ENCODE measurements at places on chromosomes 12 and 14.

DNA sequence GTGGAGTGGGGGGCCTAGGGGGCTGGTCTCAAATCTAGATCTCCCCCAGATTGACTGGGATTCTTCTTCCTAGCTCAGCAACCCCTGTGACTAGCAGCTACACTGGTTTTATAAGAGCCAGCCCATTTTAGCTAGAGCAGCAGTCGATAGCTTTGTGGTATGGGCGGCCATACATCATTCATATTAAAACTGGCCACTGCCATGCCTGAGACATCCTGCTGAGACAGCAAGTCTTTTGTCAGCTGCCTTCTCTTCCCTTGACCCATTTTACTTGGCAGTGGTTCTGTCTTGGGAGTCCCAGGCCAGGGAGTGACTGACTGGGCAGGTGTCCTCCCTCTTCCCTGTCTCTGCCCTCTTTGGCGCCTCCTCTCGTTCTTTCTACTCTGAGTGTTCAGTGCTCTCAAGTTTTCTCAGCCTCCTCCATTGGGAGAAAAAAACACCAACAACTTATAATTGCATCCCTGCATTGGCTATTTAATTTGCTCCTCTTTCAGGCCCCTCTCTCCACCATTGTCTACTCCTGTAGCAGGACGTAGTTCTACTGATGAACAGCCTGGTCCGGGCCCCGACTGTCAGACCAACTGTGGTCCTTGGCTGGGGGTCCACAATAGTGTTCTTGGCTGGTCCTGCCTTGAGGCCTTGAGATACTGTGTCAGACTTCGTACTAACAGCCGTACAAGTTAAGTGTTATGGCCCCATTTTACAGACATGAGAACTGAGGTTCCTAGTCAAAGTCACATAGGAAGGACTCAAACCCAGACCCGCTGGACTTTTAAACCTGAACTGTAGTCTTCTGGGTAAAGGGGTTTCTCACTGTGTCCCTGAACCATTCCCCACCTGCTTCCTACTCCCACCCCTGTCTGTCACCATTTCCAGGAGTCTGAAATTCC is 18.3 kb upstream of the JDP2 start:
- no peak for DNase-seq

GRCh38 chr12:128910629-128911028 is 57.4 kb downstream of the GLT1D1 start:
- DNase-seq = no peak

DNA sequence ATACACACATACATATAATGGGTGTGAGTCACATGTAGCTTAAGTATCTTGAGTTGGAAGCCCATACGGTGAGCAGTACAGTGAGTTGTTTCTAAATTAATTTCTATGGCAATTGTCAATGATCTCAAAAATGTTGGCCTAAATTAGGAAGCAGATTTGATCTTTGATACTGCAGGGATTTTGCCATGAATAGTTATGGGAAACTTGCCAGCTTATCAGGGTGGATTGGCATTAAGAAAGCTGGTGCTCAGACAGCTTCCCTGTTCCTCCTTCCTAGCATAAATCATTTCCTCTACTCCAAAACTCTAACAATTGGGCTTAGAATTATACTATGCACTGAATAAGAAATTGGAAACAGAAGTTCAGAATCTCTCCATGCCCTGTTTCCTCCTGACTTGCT is 150.9 kb upstream of the FRMD6 start:
- DNase-seq = no peak

DNA sequence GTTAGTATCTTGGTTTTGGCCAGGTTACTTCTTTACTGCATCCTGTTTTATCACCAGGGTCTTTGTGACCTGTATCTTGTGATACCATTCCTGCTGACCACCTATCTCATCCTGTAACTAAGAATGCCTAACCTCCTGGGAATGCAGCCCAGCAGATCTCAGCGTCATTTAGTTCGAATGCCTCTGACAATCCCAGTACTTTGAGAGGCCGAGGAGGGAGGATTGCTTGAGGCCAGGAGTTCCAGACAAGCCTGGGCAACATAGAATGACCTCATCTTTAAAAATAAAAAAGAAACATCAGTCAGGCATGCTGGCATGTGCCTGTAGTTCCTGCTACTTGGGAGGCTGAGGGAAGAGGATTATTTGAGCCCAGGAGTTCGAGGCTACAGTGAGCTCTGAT is 206.5 kb downstream of the SUDS3 start:
- no peak for DNase-seq

GRCh38 chr14:79549515-79549914 is 661.8 kb downstream of the DIO2 start:
- DNase-seq = no peak

DNA sequence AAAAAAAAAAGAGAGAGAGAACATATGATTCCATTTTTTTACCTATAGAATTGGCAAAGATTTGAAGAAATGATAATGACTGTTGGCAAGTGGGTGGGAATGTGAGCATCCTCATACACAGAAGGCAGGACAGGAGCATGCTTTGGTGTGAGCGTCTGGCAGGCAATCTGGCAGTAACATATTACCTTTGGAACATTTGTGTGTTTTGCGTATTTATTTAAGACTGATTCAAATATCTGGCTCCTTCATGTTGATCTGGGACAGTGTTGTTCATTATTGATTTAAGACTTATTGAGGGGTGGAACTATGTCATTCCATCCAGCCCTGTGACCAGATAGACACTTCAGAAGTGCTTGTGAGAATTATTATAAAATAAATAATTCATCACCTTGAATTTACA is 53.1 kb downstream of the PPP1R36 start:
- no peak for DNase-seq

DNA sequence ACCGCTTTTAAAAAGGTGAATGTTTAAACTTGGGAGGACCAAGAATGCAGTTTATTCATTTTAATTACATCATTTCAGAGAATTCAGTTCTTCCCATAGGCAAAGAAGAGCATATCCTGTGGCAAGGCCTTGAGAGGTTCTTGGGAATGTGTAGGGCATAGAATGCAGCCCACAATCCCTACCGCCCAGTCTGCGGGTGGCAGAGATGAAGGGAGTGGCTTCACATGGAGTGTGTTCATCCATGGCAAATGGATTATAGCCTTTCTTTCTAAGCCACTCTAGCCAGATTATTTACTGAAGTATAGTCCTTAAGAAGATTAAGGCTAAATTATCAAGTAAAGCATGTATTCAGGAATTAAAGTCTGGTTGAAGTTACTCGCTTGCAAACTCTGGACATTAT is 97.4 kb downstream of the TSPAN8 start:
- DNase-seq = no peak

DNA sequence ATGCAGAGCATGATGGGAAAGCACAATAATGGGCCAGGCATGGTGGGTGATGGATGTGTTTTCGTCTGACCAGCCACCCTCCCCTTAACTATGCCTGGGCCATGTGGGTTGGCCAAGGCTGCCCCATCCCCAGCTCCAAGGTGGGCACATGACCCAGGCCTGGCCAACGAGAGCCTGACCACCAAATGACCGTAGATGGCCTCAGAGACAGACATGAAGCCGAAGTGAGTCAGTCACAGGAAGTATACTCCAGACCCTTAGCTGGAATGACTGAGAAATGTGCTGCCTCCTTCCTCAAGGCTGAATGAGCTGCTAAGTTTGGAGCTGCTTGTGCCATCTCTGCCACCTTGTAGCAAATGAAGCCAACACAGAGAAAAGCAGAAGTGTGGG is 233.6 kb downstream of the BCL11B start:
- no peak for DNase-seq

- DNase-seq = peak; percentile 66
Observed at GRCh38 chr14:68576496-68577244, 216.2 kb downstream of the ZFP36L1 start.

DNA sequence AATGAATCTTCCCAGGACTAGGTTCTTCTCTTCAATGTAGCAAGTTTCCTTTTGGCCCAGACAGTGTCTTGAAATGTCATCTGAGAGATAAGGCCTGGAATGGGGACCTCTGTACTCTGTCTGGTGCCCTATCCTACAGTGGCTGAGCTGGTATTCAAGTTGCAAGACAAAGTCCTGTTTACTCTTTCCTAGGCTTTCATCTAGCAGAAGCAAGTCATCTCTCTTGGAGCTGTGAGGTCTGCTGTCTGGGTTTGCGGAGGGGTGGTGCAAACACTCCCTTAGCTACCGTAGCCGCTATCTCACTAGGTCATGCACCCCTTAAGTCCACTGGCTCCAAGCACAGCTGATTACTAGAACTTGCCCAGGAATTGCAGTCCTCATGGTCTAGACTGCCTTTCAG is 149.7 kb upstream of the SLC16A7 start:
- no peak for DNase-seq

DNA sequence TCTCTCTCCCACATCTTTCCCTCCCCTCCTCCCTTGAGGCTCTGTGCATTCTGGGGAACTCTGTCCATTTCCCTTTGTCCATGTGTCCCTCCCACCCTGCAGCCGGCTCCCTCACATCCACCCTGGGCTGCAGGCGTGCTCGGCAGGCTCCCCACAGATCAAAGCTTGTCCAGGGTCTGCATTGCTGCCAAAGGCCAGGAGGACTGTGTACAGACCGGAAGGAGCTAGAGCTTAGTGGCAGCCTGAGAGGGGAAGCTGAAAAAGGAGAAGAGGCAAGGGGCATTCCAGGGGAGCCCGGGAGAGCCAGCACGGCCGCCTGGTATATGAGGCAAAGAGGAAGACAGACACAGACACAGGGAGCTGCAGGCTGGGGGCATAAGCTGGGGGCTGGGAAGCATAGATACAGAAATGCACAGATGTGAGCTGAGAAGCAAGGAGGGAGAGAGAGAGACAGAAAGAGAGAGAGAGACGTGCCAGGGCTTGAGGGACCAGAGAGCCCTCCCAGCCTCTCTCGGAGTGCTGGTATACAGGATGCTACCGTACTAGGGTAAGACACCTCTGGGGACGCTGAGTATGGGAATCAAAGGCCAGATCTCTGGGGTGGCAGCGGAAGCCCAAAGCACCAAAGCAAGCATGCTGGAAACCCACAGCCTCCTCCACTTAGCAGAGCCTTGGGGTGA is 3.3 kb downstream of the CD4 start:
- DNase-seq = no peak

DNA sequence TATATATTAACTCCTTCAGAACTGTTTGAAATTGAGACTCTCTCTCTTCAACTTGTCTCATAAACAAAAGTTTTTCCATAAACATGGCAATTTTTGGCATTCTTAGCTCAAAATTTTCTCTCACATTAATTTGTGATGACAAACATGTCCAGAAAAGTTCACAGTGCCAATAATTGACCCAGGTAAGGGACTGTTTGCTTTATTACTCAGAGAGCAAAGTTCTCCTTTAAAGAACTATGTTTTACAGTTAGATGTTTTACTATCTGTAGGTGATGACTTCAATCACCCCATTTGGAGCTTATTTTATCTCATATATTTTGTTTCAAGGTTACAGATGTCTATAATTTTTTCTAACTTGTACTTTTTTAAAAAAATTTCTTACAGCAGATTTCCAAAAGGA is 855.6 kb downstream of the SLC16A7 start:
- no peak for DNase-seq

DNA sequence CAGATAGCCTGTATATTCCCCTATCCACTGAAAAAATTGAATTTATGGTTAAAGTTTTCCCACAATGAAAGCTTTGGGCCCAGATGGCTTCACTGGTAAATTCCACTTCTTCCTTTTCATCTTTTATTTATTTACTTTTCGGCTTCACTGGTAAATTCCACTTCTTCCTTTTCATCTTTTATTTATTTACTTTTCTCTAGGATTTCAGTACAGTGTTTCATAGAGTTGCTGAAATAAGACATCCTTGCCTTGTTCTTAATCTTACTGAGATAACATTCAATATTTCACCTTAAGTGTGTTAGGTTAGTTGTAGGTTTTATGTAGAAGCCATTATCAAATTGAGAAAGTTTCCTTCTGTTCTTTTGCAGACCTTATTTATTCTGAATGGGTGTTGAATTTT is 18.9 kb upstream of the KLRG1 start:
- no peak for DNase-seq

DNA sequence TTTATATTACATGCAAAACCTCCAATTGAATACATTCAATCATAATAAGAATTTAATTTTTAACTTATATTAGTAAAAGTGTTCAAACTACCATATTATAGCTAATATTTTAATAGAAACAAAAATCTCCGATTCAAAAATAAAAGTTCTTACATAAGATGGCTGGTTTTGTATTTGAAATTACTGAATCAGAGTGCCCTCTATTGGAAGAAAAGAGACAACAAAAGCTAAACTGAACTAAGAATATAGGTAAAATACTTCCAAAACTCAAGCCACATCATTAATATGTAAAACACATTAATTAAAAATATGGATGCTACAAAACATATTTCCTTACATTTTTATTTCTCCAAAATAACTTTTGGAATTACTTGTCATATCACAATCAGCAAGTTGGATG is 120.3 kb downstream of the GARIN6 start:
- DNase-seq = no peak

GRCh38 chr14:65134651-65135579 is 32.6 kb upstream of the MAX start:
- no peak for DNase-seq

GRCh38 chr14:46399049-46399448 is 252.5 kb downstream of the RPL10L start:
- DNase-seq = no peak

GRCh38 chr14:31159682-31160296 is 47.8 kb downstream of the HECTD1 start:
- DNase-seq = no peak

GRCh38 chr12:60345442-60345841 is 749.6 kb downstream of the SLC16A7 start:
- DNase-seq = no peak

GRCh38 chr12:74286254-74286653 is 251.4 kb upstream of the ATXN7L3B start:
- no peak for DNase-seq

GRCh38 chr14:23358042-23358441 is 5.4 kb upstream of the SLC22A17 start:
- DNase-seq = no peak

DNA sequence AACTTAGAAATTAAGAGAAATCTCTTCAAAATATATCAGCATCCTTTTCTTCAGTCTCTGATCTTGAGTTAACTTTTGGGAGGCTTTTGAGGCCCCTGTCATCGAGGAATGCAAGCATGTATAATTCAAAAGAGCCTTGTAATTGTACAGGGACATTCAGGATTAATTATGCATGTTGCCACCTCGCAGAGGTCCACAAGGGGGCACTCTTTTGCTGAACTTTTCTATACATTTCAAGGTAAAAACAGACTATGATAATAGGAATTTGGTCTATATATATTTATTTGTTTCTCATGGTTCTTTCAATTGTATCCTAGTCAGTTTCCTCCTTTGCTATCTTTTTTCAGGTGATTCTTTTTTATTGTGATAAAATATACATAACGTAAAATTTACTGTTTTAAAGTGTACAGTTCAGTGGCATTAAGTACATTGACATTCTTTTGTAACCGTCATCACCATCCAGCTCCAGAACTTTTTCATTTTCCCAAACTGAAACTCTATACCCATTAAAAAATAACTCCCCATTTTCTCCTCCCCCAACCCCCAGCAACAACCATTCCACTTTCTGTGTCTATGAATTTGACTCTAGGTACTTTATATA is 47.0 kb upstream of the SLC2A13 start:
- peak; percentile 11 for DNase-seq

- DNase-seq = no peak
Observed at GRCh38 chr12:52873513-52873831, 24.7 kb upstream of the KRT78 start.

Data from dermis microvascular lymphatic vessel endothelial cell (primary cell).